ENCODE measurements at places on chromosomes 7 and 10. TPM values are rescaled to one million over a fixed set of nuclear protein-coding genes. Genes with fewer than 3 reads are reported as not detected.

DNA sequence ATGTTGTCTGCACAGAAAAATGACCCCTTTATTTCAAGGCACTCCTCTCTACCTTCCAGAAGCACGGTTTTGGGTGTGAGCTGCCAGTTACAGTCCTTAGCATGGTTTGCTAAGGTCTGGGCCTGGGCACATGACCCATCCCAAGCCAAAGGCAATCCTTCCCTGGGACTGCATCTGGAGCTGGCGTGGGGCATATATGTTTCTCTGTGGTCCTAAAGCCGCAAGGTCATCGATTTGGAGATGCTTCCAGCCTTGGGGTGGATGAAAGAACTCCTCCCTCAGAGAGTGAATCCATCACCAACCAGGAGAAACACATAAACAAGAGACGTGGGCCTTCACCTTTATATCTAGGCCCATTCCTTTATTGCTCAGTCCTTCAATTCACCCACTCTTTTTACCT lies 50.1 kb upstream of the IGFBP3 start:
- no peak for DNase-seq

DNA sequence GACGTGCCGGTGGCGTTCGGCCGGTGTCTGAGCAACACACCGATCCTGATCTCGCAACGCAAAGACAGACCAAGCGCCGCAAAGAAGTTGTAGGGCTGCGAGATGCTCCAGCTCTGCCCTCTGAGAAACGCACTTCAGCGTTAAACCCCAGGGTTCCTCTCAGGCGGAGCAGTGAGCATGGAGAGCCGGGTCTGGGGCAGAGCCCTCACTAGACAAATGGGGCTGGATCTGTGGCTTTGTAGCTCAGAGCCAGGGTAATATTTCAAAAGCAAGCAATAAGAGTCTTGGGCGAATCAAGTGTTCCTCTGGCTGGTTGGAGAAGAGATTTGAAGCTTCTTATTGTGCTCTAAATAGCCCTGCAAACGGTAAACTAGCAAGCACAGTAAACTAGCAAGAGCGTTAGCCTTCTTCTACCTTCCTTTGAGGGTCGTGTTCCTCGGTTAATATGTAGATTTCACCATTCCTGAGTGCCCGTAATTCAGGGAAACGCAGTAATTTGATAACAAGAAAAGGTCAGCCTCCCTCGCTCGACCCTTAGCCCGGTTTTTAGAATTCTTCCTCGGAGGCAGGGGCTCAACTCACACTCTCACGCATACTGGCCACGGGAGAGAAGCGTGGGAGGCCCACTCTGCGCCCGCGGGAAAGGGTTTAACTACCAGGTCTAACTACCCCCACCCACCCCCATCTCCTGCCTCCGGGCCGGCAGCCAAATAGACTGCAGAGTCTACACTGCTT lies 6.7 kb downstream of the SKAP2 start:
- DNase-seq = no peak

GRCh38 chr7:17640730-17641377 lies 299.4 kb downstream of the SNX13 start:
- DNase-seq = no peak

DNA sequence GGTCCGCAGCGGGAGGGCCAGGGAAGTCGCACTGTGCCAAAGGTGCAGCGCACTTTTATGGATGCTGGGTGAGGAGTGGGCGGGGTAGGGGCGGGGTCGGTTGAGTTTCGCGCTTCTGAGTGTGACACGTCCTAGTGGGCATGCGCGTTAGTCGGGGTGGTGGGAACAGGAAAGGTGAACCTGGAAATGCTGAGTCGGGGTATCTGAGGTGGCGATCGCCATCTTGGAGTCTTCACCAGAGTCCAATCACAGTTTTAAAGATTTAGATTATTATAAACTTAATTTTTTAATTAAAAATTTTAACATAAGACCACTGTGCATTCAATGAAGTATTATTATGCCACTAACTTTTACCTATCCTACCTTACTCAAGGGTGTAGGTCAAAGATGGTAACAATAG lies 45.7 kb downstream of the ZNF138 start:
- no peak for DNase-seq

- no peak for DNase-seq
These were observed 16.4 kb downstream of the ADK start for GRCh38 chr10:74167443-74167842.

The TMEM196 gene
- total RNA-seq = not detected

The EFCAB10 gene
- not detected for total RNA-seq

The SPRN gene
- not detected for total RNA-seq

Data from pulmonary artery endothelial cell (primary cell).